NCI-H2171 (cell line): ENCODE measurements at places on chromosomes 16 and 17.

DNA sequence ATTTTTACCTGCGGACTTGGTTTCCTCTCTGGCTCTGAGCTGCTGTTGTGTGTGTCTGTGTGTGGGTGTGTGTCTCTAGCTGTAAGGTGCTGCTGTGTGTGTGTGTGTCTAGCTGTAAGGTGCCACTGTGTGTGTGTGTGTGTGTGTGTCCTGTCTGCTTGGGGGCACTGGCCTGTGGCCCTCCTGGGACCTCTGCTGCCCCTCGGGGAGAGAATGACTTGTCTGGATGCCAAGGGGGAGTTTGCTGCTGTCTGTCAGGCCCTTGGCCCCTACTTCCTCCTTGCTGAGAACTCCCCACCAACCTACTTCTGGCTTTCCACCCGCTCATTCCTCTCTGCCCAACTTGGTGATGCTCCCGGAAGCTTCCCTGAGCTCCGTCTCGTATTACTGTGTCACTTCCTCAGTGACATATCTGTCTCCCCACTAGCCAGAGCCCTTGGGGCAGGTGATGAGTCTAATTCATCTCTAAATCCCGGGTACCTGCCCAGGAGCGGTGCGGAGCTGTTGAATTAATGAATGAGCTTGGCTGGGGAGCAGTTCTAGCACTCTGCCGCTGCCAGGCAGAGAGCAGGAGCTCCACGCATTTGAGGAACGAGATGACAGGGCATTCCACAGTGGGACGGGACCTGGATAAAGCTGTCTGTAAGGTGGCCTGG, 3.5 kb upstream of the LASP1NB start:
- no peak for DNase-seq

DNA sequence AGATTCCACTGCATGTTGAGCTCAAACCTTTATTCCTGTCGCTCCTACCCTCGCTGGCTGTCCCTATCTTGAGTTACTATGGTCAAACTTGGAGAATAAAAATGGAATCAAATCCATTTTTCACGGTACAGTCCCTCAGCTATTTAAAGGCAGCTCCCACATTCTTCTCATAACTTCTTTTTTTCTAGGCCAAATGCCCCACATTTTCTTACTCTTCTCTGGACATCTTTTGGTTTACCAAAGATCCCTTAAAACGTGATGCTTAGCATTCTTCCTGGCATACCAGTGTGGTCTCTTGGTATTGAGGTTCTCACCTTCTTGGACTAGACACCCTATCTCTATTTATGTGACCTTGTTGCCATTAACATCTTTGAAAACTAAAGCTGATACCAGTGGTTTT, 48.3 kb upstream of the MAF start:
- no peak for DNase-seq

DNA sequence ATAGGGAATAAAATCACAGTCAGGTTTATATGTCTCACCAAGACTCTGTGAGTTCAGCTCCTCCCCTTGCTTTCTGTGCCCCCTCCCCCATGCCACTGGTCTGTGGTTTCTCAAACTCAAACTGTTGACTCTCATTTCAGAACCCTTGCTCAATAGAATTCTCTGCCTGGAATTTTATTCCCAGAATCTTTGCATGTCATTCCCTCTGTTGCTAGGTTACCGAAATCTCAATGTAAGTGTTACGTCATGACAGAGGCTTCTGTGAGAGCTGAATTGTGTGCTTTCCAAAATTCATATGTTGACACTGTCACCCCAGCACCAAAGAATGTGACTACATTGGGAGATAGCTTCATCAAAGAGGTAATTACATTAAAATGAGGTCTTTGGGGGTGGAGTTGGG, 1938.8 kb downstream of the TP53TG3F start:
- DNase-seq = no peak

DNA sequence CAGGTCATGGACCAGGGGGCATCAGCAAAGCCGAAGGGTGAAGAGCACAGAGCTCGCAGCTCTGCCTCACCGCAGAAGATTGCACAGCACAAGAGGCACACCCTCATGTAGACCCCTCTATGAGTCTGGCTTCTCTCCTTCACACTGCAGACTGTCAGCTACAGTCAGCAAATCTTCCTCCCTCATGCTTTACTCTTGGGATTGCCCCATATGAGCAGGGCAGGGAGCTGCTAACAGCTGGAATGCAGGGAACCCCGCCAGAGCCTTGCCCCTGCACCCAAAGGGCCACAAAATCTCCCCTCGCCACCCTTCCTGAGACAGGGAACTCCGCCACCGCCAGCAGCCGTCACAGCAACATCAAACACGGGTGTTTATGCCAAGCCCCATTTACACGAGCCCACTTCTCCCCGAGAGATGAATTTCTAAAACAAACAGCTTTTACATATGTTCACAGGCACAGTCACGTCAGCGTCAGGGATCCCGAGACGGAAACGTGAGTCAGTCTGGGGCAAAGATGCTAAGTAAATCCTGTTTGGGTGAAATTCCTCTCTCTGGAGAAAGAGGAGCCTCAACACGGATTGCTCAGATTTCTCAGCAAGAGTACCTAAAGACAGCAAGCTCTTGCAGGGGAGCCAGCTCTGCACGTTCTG, 121.9 kb downstream of the CDYL2 start:
- no peak for DNase-seq

- DNase-seq = no peak
Observed at GRCh38 chr17:73595479-73595878, 48.8 kb downstream of the SDK2 start.

DNA sequence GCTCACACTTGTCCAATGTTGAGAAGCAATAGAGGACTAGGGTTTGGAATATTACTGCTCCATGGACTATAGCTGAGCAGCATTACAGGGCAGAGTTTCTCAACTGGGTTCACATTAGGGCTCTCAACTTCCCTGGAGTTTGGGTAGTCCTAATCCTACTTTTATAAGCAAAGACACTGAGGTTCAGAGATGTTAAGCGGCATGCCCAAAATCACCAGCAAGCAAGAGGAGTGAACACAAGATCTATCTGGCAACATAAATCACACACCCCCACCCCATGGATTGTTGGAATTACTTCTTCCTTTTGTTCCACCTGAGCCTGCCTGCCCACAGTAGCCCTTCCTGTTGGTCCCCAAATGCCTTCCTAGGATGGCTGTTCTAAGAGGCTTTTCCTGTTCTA, 5.2 kb downstream of the TSNAXIP1 start:
- no peak for DNase-seq
